Dermis microvascular lymphatic vessel endothelial cell (primary cell): ENCODE measurements at places on chromosomes 11 and 22.

- peak; percentile 53 for DNase-seq
Observed at GRCh38 chr11:76077575-76078150, 128.6 kb downstream of the WNT11 start.

- no peak for DNase-seq
Observed at GRCh38 chr11:12184699-12185098, 74.3 kb downstream of the MICAL2 start.

GRCh38 chr22:47623763-47624148 lies 861.3 kb downstream of the TBC1D22A start:
- no peak for DNase-seq

DNA sequence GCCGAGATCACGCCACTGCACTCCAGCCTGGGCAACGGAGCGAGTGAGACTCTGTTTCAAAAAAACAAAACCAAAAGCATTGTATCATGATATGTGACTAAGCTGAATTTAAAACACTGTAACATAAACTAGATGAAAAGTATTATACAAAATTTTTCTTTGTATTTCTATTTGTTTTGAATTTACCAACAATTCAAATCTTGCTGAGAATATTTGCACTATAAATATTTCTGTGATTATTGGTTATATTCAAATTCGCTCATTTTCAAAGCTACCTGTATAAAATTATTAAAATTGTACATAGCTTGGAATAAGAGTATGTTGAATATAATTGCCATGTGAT lies 101.9 kb upstream of the SERPIND1 start:
- no peak for DNase-seq

DNA sequence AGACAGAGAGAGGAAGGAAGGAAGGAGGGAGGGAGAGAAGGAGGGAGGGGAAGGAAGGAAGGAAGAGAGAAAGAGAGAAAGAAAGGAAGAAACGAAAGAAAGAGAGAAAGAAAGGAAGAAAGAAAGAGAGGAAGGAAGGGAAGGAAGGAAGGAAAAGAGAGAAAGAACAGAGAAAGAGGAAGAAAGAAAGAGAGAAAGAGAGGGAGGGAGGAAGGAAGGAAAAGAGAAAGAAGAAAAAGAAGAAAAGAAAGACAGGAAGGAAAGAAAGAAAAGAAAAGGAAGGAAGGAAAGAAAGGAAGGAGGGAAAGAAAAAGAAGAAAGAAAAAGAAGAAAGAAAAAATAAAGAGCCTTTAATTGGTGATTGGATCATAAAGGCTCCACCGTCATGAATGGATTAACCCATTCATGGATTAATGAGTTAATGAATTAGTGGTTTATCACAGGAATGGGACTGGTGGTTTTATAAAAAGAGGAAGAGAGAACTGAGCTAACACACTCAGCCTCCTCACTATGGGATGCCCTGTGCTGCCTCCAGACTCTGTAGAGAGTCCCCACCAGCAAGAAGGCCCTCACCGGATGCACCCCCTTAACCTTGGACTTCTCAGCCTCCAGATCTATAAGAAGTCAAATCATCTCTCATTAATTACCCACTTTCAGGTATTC lies 9.0 kb upstream of the PLAAT2 start:
- DNase-seq: no peak

DNA sequence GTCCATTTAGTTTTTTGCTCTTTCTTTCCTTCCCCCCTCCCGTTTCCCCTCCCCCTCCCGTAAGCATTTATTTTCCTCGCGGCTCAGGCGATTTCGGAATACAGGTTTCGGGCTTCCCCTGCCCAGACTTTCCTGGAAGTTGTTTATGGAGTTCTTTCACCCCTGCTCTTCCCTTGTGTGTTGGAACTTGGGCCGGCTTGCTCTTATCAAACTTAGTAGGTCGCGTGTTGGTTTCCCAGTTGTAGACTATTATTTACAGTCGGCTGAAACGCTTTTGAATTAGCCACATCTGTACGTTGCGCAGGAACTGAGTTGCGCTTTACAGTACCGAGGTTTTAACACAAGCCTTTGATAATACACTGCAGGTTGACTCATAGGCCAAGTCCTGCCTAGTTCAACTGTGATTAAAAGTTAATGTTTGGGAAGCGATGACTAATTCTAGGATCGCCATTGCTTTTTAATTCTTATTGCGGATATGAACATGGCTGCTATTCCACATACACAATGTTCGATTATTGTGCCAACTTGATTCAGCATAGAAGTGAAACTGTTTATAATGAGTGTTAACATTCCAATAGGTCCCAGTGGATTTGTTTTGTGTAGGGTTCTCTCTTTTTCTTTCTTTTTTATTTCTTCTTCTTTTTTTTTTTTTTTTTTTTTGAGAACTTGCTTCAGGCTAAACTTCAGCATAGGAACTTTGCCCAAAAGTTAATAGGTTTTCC lies 1.7 kb downstream of the YAP1 start:
- peak; percentile 81 for DNase-seq

DNA sequence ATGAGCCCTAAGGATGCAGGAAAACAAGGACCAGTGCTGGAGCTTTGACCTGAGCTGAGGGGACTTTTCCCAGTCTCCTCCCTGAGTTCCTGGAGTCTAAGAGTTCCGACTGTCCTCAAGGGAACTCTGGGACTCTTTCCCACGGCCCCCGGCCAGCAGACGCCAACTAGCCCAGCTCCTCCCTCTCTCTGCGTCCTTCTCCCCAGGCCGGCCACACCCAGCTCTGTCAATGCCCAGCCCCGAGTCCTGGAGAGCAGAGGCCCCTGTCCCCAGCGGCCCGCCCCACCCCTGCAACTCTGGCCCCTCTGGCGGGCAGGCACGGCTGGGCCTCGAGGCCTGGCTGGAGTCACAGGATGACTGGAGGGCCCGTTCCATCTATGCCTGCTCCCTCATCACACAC lies 29.8 kb downstream of the NECTIN1 start:
- no peak for DNase-seq

DNA sequence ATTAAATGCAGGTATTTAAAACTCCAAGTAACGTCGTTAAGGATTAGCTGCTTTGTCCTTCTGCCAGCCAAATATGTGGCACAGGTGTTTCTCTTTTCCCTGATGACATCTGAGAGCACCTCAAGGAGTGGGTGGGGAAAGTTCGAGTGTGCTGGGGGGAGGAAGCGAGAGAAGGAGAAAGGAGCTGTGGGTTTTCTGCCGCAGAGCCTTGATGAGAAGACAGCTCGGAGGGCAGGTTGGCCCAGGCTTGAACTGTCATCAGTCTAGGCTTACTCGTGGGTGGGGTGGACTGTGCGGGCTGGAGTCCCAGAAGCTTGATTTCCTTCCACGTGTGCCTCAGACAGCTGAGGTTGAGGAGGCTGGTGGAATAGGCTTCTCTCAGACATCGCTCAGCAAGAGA lies 15.2 kb upstream of the SORL1-AS1 start:
- no peak for DNase-seq

- DNase-seq: no peak
Observed at GRCh38 chr11:131199015-131199280, 171.5 kb upstream of the NTM start.

DNA sequence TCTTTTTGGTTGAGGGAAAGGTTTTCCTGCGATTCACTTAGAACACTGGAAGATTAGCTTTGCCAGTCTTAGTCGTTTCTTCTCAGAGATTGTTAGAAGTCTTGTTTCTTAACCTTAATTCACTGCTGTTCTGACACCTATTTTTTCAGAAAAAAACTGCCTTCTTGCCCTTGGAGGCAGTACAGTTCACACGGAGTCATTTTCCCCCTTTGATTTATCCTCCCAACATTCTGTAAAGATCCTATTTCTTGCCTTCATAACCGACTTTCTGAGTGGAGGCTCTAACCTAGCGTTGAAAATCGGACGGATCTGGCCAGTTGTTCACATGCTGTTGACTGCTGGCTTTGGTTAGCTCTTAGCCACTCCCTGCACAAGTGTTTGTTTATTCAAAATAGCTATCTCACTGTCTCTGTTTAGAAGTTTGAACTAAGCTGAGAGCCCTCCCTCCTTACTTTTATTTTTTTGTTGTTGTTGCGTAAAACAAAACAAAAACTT lies 737 bp downstream of the BCL2L13 start:
- no peak for DNase-seq

- no peak for DNase-seq
Observed at GRCh38 chr11:28107191-28107749, 686 bp downstream of the KIF18A start.

DNA sequence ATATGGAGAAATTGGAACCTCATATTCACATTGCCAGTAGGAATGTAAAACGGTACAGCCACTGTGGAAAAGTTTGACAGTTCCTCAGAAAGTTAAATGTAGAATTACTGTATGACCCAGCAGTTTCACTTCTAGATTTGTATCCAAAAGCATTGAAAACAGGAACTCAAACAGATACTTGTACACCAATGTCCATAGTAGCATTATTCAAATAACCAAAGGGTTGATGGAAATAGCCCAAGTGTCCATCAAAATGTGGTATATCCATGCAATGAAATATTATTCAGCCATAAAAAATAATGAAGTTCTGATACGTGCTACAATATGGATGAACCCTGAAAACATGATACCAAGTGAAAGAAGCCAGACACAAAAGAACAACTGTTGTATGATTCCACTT lies 17.8 kb downstream of the PRRG4 start:
- DNase-seq: no peak

- no peak for DNase-seq
Observed at GRCh38 chr22:39130892-39131855, 21.3 kb downstream of the CBX7 start.

DNA sequence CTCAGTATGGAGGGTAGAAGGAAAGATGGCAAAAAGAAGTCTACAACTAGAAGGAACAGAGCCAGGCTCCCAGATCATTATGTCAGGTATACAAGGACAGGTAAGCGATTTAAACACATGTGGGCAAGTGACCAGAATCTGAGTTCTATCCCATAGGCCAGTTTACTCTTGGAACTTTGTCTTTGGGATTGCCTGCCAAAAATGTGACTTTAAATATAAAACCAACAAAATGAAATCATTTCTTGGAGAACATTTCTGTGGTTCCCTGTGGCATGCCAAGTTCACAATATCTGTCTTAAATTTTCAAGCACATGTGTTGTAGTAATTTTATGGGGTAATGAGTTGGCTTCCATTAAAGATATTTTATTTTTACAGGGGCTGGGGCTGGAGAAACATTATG lies 141.0 kb downstream of the SLC17A6 start:
- DNase-seq: no peak

- DNase-seq: no peak
Observed at GRCh38 chr22:20198557-20199319, 47.9 kb upstream of the CCDC188 start.

DNA sequence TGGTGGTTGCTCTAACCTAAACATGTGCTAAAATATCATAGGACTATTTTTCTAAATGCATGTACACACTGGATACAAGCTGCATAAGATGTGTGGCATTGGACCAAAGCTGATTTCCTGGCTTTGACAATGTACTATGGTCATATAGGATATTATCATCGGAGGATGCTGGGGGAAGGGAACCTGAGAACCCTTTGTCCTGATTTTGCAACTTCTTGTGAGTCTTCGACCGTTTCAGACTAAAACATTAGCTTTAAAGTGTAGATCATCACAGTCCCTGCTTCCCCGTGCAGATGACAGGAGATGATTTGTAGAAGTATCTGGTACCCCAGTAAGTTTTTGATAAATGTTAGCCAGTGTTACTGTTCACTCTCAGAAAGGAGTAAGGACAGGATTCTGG lies 554.7 kb downstream of the MIAT start:
- DNase-seq: no peak

GRCh38 chr11:76946223-76946622 lies 85.5 kb downstream of the ACER3 start:
- no peak for DNase-seq

GRCh38 chr11:76824980-76825725 lies 35.6 kb upstream of the ACER3 start:
- DNase-seq: no peak

DNA sequence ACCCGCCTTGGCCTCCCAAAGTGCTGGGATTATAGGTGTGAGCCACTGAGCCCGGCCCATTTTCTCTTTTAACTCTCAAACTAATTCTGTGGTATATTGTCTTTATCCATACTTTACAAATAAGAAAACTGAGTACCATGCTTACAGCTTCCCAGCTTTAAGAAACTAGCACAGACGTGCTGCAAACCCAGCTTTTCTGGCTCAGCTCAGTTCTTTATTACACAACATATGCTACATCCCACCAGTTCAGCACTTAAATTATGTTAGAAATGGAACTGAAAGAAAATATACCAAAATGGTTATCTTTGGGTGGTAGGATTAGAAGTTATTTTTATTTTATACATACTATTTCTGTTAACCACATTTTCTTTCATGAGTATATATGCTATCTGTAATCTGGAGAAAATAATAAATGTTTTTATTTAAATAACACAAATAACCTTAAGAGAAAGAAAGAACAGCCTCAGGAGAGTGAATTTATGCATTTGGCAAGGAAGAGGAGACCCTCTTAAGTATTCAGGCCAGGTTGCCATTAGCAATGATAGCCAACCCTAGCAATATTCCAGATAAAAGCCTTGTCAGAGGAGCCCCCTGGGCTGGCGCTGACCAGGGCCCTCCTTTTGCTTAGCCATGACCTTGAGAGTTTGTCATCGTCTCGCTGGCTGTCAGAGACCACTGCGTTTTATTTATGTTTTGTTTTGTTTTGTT lies 33.8 kb downstream of the SLN start:
- DNase-seq: no peak

- DNase-seq: no peak
Observed at GRCh38 chr11:94862926-94863880, 95.0 kb downstream of the AMOTL1 start.

DNA sequence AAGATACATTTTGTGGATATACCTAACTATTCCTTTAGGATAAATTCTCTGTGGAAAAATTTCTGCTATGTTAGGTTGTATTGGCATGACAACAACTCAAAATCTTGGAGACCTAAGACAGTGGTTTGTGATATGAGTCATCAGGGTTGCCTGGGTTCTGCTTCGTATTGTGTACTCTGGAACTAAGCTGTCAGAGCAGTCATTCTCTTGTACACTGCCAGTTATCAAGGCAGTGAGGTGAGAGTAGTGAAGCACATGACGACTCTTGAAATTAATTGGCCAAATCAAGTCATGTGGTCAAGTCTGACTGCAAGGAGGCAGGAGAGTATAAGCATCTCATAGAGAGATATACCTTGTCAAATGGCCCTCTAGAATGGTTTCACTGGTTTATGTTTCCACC lies 104.4 kb downstream of the FANCF start:
- DNase-seq: no peak

GRCh38 chr11:117520201-117520600 lies 192.5 kb downstream of the CEP164 start:
- no peak for DNase-seq

- no peak for DNase-seq
Observed at GRCh38 chr22:20663137-20663828, 110.6 kb upstream of the SERPIND1 start.
